Transverse colon (tissue), 4 donors: ENCODE measurements at places on chromosomes 5 and 9.

GRCh38 chr5:89343666-89344065 is 460.7 kb upstream of the MEF2C start:
- DNase-seq, result peak; percentile 44

DNA sequence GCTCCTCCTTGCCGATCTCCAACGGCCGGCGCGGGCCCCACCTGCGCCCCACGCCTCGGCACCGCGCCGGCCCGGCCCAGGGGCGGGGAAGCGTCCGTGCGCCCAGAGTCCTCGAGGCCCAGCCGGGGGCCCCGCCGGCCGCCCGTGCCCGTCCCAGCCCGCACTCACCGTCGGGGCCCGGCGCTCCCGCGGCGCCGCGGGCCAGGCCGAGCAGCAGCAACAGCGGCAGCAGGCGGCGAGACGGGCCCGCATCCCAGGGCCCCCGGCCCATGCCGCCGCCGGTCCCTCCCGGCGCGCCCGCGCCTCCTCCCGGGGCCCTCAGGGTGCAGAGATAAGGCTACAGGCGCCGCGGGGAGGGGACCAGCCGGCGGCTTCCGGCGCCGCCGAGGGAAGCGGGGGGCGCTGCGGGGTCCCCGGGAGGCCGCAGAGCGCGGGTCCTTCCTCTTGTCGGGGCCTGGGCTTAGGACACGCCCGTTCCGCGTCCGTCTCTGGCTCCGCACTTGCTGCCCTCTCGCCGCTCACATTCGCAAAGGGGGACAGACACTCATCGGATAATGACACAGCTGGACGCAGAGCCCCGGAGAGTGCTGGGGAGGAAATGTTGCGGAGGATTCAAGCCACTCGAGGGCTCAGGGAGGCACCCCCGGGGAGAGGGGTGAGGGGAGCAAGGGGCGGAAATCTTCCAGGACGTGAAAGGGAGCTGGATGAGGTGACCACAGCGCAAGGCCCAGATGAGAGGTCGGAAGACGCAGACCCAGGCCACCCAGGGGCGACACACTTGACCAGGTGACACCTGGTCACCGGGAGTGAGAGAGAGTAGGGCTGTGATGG is at the start of gene SUSD1:
Gene SUSD1, minus strand, starts transcription at position 333 of the 831 bp plus-strand sequence. Its CDS starts 62 bp downstream, at position 271.
- DNase-seq, result peak; percentile 51

DNA sequence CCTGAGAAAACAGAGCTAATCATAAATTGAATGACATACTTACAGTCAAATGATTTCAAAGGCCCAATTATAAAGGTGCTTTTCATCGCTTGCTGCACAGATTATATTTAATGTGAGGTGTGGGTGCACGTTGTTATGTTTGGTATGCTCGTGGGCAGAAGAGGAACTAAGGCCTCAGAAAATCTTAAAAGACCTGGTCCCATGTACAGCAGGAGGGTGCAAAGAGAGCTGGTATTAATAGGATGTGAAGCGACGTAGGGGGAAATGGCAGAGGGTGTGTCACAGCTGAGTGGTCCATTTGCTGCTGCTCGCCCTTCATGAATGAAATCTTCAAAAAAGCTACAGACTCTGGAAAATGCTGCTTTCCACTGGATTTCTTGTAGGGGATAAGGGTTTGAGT is 40.5 kb upstream of the IFNK start:
- no peak for DNase-seq

DNA sequence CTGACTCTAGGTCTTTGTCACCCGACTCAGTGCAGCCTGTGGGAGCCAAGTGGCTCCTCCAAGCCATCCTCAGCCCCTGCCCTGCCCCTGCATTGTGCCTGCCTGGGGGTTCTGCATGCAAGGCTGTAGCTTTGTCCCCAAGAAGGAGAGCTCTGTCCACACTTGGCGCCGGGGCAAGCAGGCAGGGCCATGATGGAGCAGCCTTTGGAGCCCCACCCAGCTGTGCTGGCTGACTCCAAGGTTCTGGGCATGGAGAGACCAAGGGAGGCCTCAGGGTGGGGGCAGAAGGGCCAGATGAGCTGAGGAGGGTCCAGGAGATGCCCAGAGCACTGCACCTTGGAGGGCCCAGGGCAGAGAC is 226.2 kb downstream of the CACNA1B start:
- DNase-seq, result no peak
